NCI-H2029 (cell line): ENCODE measurements at places on chromosomes 2 and 18.
A peak's percentile ranks its signal among the peaks of the same experiment; 100 is the strongest.

GRCh38 chr18:51425475-51425874 is 228.0 kb upstream of the MEX3C start:
- DNase-seq = no peak

DNA sequence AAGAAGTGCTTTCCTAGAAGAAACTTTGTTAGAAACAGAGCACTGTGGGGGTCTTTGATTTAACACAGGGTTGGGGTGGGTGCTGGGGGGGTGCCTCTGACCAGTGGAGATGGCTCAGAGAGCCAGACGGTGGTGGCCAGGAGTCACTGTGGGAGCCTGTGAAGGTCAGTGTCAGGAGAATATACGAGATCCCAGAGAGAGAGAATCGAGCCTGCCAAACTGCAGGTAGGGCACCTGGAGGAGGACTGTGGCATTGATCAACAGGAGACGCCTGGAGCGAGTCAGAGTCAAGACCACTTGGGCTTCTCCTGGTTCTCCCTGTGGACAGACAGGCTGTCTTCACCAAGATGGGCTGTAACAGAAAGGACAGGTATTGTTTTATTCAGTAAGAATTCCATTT is 136.5 kb upstream of the TWIST2 start:
- DNase-seq = no peak

DNA sequence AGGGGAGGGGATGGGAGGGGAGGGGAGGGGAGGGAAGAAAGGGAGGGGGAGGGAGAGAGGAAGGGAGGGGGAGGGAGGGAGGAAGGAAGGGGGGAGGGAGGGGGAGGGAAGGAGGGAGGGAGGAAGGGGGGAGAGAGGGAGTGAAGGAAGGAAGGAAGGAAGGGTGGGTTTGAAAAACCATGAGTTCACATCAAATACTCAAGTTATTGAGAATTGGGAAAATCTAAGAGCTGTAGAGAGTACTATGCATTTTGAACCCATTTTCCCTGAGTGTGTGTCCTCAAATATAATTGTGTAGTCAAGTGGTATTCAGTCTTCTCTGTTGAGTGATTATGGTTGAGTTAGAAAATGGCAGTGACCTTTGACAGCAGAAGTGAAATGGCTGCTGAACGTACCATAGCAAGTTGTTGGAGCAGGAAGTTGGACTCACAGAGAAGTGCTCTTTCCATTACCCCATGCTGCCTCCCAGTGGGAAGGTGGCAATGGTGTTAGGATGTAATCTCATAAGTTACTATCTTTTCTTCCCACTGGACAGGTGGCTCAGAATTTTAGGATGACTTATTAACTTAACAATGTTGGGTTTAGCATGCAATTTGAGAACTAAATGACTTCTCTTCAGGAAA is 214.6 kb downstream of the SETBP1 start:
- peak; percentile 46 for DNase-seq

GRCh38 chr2:102345329-102345920 is 10.2 kb upstream of the IL18R1 start:
- DNase-seq = no peak

DNA sequence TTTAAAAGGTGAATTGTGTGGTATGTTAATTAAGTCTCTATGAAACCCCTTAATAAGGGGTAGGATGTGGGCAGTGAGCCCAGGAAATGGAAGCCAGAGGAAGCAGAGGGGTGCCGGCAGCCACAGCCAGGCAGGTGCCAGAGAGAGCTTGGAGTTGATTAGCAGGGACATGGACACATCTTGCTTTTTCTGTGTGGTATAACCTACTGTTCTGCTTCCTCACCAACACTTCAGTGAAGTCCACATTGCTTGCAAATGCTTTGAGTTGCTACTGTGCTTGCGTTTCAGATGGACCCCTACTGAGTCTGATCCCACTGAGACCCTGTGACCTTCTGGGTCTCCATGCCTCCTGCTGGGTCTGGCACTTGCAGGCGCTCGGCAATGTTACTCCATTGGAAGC is 30.3 kb upstream of the ARHGEF4 start:
- DNase-seq = no peak

GRCh38 chr2:155727187-155727895 is 605.2 kb downstream of the NR4A2 start:
- no peak for DNase-seq

DNA sequence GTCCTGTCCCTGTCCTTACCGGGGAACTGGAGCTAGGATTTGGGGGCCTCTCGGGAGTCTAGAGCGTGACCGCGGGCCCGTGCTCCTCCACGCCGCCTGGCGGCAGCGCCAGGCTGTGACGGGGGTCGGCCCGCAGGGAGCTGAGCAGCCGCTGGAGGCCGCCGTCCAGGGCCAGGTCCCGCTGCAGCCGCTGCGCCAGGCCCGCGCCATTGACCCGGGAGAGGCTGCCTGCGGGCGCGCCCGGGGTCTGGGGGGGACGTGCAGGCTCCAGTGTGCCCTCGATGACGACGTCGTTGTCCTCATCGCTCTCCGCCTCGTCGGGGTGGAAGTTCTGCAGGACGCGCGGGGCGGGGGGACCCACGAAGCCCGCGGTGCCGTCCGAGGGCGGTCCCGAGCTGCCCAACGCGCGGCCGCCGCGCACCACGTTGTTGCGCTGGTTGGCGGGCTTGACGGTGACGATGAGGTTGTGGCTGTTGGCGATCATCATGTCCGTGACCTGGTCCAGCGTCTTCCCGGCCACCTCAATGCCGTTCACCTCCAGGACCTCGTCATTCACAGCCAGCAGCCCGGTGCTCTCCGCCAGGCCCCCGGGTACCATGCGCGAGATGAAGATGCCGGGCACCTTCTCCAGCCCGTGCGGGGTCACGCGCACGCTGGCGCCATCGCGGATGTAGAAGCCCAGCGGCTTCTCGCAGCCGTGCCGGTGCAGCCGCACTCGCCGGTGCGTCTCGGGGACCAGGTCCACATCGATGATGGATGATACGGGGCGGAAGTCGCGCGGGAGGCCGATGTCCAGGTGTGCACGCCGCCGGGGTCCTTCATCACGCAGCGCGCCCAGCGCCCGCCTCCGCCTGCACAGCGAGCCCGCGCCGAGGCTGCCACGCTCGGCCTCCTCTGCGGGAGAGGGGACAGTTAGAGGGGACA is 50.9 kb downstream of the ADNP2 start:
- DNase-seq = no peak

GRCh38 chr2:237885931-237886684 is 26.7 kb downstream of the RAMP1 start:
- DNase-seq = no peak

DNA sequence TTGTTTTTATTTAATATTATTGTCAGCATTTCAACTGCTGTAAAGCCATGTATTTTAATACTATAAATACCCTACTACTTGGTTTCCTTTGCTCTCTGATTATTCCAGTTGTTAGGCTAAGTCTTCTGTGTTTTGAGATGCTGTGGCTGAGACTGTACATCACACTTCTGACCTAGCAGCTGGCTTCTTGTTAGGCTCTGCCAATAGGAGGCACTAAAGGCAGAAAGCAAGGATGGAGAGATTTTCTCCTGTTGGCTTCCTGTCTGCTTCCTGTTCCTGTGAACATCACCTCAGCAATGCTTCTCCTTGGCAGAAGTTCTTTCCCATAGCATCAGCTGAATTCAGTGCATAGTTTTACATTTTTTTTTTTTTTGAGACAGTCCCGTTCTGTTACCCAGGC is 68.3 kb upstream of the YPEL5 start:
- DNase-seq = no peak
